Activated CD4-positive, alpha-beta T cell treated with anti-CD3 and anti-CD28 coated beads for 24 hours (primary cell): ENCODE measurements at places on chromosomes 16 and 17.

DNA sequence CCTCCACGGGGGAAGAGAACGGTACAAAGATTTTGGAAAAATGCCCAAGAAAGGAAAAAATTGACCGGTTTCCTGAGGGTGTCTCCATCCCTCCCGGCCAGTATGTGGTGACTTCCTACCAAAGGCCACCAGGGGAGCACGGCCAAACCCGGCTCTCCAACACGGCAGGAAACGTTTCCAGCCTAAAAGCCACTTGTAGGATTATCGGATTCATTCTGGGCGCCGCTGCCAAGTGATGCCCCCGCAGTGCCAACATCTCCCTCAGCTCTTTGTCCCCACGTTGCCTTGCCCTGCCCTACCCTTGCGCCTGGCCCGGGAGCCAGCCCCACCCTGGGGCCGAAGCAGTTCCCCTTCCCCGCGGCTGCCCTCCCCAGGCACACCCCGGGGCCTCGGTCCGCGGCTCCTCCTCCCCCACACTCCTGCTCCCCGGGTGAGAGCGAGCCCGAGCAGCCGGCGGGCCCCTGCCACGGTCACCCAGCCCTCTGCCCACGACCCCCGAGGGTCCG, 688 bp downstream of the CRK start:
- no peak for DNase-seq

GRCh38 chr16:57574646-57575467, 32.4 kb downstream of the ADGRG5 start:
- DNase-seq, result no peak

DNA sequence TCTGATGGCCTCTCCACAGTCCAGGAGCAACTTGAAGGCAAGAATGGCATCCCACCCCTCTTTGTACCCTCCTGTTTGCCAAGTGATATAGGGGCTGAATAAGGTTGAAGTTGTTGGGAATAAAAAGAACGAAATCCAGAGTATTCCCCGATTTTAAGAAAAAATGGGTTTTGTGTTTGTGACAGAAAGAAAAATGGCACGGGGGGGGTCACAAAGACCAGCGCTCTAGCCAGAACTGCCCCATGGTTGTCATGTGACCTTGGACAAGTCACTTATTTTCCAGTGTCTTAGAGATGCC, 1.7 kb upstream of the HEXIM1 start:
- no peak for DNase-seq

GRCh38 chr16:8179615-8180014, 410.7 kb downstream of the TMEM114 start:
- DNase-seq, result no peak

DNA sequence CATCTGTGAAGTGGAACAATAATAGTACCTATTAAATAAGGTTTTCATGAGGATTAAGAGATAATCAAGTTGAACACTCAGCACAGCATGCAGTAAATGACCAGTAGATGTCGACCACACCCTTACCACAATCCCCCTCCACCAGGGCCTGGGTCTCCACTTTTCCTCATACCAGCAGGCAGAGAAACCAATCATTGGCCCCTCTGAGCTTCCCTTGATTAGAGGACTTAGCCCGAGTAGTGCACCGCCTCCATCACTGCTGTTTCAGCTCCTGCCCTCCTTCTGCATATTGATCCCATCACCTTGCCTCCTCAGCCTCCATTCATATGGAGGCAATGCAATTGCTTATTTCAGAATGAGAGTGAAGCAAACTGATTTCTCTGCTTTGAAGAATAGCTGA, 96.5 kb upstream of the CDH11 start:
- DNase-seq, result no peak

DNA sequence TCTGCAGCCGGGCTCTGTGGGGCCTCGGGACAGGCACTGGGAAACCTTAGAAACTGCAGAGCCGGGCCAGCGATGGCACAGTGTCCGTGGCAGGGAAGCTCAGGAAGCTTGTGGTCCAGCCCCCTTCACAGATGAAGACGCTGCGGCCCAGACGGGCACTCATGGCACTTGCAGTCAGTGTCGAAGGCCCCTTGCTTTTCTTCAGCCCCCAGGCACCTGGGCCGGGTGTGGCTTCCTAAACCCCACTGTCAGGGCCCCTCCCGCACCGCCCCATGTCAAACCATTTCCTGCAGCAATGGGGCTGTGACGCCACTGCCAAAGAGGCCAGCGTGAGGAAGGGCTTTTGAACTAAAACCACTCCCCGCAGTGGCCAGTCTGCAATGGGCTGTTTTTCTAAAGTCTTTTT, 164.0 kb downstream of the LAT start:
- peak; percentile 31 for DNase-seq

DNA sequence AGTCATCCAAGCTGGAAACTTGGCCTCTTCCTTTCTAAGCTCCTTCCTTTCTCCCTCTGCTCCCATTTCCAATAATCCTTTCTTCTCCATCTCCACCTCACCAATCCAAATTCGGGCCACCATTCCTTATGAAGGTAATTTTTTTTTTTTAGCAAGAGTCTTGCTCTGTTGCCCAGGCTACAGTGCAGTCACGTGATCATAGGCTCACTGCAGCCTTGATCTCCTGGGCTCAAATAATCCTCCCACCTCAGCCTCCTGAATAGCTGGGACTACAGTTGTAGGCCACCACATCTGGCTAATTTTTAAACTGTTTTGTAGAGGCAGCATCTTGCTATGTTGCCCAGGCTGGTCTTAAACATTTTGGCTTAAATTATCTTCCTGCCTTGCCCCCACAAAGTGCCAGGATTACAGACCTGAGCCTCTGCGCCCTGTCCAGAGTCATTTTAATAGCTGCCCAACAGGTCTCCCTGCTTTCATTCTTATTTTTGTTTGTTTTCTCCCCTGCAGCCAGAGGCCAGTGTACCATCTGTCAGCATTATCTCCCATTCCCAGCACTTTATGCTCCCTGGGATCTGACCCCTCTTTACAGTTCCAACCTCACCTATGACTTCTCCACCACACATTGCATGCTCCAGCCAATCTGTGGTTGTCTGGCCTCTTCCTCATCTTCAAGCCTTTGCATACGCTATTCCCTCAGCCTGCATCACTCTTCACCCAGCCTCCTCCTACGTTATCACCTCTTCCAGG, 2.3 kb upstream of the GP2 start:
- DNase-seq, result no peak

GRCh38 chr16:50676684-50677225, 4.4 kb downstream of the SNX20 start:
- no peak for DNase-seq

DNA sequence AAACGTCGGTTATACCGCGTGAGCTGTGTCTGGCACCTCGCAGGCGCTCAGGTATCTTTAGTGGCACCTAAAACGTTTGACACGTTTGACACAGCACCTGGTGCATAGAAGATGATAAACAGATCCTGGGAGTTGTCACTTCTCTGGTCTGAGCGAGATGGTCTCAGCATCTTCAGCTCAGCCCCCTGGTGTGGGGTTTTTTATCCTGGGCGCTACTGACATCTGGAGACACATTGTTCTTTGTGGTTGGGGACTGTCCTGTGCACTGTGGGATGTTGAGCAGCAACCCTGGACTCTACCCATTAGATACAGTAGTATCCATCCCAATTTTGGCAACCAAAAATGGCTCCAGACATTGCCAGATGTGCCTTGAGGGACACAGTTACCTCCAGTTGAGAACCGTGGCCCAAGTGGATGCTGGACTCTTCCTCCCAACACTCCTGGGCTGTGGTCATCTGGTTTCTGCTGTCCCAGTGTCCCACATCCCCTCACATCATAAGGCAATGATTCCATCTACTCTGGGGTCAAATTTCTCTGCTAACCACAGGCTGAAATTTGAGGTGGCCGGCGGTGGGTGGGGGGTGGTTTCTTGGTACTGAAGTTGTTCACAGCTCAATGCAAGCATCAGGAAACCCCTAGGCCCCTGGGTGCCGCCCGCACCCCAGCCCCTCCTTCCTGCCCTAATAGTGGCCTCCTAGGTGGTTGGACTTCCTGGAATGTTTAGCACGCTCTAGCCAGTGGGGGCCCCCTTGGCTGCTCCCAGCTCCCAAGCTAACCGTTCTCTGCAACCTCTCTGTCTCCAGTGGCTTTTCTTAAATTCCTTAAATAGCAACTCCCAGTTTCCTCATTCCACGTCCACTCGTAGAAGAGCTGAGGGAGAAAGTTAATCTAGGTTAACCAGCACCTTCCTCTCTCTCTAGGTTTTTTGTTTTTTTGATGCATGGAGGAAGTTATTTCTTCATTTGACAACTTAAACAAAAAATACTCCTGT, 124.8 kb downstream of the ABCC1 start:
- DNase-seq, result no peak

- no peak for DNase-seq
Measured at GRCh38 chr16:17606460-17606859, 135.7 kb upstream of the XYLT1 start.

GRCh38 chr17:63549289-63549945, 860 bp upstream of the DCAF7 start:
- DNase-seq, result no peak

- no peak for DNase-seq
Measured at GRCh38 chr17:75504347-75505151, 10.8 kb downstream of the CASKIN2 start.

GRCh38 chr17:79984877-79985276, 50.8 kb downstream of the TBC1D16 start:
- DNase-seq, result no peak

DNA sequence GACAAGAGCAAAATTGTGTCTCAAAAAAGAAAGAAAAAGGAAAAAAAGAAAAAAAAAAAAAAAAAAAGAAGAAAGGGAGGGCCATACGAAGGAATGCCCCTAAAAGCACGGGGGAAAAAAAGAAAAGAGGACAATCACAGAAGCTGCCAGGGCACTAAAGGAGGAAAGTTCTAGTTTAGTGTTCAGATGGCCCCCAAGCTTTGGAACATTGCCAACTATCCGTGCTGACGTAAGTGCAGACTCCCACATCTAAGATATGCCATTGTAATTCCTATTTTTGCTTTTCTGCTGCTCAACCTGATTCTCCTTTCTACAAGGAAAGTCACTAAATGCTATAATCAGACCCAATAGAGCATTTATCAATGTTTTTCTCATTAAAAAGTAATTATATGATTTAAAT, 842.1 kb downstream of the KCNJ2 start:
- DNase-seq, result no peak

GRCh38 chr17:64218066-64218465, 45.0 kb downstream of the TEX2 start:
- DNase-seq, result no peak

- no peak for DNase-seq
Measured at GRCh38 chr17:76538941-76539570, 788 bp upstream of the PRCD start.

- no peak for DNase-seq
Measured at GRCh38 chr17:5203908-5204294, 12.2 kb upstream of the ZNF594 start.

- no peak for DNase-seq
Measured at GRCh38 chr17:71033336-71033735, 864.0 kb downstream of the KCNJ2 start.

DNA sequence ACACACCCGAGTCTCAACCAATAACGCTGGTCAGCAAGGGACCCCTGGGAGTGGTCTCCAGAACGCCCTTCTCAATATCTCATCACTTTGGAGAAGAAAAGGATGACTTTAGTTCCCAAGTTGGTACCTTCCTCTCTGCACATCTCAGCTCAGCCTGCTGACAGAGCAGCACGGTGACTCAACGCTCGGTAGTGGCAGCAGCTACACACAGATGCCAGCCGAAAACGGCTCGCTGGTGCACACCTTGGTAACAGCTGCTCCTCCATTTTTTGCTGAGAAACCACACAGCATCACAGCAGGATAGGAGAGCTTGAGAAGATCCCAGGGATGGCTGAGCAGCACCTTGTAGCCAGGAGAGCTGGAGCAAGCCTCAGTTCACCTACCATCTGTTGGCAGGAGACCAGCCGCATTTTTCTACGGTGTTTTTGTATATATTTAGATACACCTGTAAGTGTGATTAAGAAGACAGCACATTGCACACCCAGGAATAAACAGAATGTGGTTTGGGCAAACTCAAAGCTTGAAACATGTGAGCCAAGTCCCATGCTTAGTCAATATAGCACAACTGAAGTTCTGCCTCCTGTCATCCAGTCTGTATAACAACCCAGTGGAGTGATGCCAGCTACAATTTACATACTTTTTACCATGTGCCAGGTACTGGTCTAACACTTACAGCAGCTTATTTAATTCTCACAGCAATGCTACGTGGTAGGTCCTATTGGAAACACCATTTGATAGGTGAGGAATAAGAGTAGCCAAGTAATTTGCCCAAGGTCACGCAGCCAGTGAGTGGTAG, 83.8 kb upstream of the ERCC4 start:
- no peak for DNase-seq

DNA sequence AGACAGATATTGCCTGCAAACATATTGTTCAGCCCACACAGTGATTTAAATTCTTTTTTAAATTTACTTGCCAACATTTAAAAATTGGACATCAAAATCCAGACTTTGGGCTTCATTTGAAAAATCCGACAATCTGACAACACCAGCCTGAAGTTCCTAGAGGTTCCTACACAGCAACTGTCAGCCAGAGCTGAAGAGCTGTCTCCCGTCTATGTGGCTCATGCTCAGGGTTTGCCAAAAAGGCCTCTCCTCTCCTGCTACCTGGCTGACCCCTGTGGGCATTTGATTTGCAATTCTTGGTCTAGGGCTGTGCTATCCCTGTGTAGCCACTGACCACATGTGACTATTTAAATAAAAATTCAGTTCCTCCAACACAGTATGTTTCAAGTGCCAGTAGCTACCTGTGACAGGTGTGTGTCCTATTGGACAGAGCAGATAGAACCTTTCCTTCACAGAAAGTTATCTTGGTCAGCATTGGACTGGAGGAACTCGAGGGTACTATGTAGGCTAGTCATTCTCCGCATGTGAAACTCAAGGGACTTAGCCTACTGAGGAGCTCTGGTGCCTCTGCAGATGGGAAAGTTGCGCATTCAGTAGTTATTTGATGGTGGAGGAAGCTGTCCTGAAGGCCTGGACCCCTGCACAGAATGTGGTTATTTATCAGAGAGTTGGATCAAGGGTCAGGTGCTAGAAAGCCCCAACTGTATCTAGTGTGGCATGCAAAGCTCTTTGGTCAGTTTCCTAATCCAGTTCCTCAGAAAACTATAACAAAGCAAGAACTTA, 2.7 kb downstream of the LYRM1 start:
- no peak for DNase-seq

GRCh38 chr16:89920723-89921122, 2.1 kb downstream of the MC1R start:
- no peak for DNase-seq

- no peak for DNase-seq
Measured at GRCh38 chr17:60640503-60640902, 37.1 kb upstream of the BCAS3 start.

- DNase-seq, result no peak
Measured at GRCh38 chr16:30946671-30947540, 2.0 kb upstream of the ORAI3 start.

DNA sequence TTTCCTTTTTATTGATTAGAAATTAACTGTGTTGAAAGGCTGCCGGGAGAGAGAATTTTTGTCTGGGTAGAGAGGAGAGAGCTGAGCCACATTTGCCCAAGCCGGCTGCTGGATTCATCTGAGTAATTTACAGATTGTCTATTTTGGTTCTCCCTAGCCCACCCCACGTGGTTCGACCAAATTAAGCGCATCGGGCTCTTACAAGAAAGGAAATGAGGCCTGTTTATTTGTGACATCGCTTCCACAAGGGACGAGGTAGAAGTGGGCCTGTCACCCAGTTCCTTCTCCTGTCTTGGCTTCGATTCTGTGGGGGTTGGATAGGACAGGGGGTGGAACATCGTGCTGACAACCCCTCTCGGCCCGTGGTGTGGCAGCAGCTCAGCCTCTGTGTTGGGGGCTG, 42.9 kb downstream of the SYT17 start:
- DNase-seq, result no peak

- no peak for DNase-seq
Measured at GRCh38 chr16:86317813-86318650, 192.3 kb upstream of the FOXF1 start.

GRCh38 chr17:75003070-75003956, 9.2 kb upstream of the MRPL58 start:
- no peak for DNase-seq

GRCh38 chr17:4777969-4778760, 6.5 kb downstream of the TM4SF5 start:
- DNase-seq, result no peak
